NCI-H2171 (cell line): ENCODE measurements at places on chromosomes 1 and 21.

DNA sequence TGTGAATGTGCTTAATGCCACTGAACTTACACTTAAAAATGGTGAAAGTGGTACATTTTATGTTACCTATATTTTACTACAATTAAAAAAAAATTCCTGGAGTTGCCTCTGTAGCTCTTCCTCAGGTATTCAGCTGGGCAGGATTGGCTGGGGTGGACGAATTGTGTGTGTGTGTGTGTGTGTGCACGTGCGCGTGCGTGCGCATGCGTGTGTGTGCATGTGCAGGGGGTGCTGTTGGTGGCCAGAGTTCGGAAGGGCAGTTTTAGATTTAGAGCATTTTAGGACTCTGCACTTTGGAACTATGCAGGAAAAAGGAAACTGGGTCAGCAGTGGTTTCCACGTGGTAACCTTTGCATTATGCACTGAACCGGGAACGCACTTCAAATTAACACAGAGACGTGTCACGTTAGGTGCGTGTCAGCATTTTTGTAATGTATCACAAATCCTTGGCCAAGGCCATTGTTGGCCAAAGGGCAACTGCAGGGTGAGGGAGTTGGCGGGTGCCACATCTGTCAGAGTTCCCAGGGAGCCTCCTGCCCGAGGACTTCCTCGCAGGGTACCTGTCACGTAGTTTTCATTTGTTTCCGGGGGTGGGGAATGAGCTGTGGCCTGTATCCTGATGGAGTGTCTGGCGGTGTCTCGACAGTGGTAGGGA, 312.8 kb downstream of the CAMTA1 start:
- no peak for DNase-seq

DNA sequence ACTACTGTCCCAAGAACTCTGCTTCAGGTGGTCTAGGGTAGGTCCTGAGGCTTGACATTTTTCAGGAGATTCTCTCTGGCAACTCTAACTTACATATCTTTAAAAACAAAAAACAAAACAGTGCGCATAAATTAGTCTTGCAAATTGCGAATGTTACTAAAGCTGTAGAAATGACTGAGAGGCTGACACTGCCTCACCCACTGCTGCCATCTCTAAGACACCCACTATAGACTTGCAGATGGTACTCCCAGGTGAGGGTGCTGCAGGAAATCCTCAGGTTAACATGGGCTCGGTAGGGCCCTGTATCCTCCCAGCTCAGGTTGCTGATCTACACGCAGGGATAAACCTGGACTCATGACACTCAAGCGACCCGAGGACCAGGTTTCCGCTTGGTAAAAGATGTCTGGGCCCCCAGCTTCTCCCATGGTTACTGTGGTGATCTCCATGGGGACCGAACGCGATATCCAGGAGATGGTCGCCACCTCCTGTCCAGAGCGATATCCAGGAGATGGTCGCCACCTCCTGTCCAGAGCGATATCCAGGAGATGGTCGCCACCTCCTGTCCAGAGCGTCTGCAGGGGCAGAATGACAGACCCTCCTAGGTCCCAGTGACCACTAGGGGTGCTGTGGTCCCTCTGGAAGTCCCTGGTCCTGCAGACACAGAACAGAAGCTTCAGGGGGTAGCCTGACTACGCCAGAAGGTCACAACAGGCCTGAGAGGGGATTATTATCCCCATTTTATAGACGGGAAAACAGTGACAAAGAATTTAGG, 16.2 kb upstream of the LY9 start:
- no peak for DNase-seq

DNA sequence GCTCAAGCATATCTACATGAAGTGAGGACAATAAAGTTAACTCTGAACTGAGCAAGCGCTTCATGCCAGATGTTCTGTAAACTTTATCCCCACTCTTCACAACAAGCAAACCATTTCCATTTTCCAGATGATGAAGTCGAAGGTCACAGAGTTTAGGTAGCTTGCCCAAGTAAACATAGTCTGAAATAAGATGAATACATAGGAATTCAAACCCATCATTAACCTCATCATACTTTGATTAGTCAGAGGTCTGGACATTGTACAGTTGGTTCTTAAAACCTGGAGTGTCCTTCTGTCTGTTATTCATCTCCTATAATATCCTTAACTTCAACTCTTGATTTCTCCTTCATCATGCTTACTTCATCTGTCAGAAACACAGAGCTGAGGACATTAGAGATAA, 180.3 kb upstream of the C8B start:
- no peak for DNase-seq

- DNase-seq, result no peak
Observed at GRCh38 chr1:188778578-188778977, 1699.1 kb downstream of the BRINP3 start.

- no peak for DNase-seq
Observed at GRCh38 chr1:83043244-83043643, 955.7 kb downstream of the TTLL7 start.

- DNase-seq, result no peak
Observed at GRCh38 chr1:220182656-220183055, 88.7 kb downstream of the IARS2 start.

DNA sequence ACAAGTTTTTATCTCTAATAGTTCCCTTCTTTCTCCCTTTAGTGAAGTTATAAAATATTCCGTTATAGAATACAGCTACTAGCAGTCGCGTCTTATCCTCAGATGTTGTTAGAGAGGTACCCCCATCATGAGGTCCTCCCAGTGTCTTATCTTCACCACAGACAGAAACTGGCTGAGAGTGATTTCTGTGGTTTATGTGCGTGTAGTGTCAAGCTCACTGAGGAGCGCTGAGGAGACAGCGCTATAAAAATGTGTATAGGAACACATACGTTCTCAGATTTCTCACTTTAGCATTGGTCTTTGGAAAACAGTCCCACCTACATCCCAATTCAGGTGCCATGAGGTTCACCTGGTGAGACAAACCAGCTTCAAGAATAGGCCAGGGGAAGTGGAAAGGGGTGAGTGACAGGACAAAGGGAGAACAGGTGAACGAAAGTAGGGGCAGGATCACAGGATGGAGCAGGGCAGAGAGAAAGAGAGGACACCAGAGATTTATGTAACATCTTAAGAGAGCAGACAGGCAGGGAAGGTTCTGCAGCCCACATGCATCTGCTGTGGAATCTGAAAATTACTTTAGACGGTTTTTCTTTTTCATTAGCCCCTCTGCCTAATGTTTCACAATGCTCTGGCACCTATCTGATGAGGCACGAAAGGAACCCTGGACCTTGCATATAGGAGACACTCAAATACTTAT, 2.7 kb upstream of the PLEKHO1 start:
- DNase-seq, result no peak

GRCh38 chr1:7187112-7187493, 401.8 kb downstream of the CAMTA1 start:
- no peak for DNase-seq

- no peak for DNase-seq
Observed at GRCh38 chr1:147892731-147893214, 9.8 kb upstream of the GJA8 start.
